ENCODE measurements at places on chromosomes 2 and 18. TPM values are rescaled to one million over a fixed set of nuclear protein-coding genes. Genes with fewer than 3 reads are reported as not detected.
A peak's percentile ranks its signal among the peaks of the same experiment; 100 is the strongest.

The ABHD1 gene
- not detected for total RNA-seq

- no peak for DNase-seq
Observed at GRCh38 chr2:7241041-7241745, 324.0 kb downstream of the RNF144A start.

GRCh38 chr18:37453752-37454151 lies 111.8 kb downstream of the CELF4 start:
- no peak for DNase-seq

DNA sequence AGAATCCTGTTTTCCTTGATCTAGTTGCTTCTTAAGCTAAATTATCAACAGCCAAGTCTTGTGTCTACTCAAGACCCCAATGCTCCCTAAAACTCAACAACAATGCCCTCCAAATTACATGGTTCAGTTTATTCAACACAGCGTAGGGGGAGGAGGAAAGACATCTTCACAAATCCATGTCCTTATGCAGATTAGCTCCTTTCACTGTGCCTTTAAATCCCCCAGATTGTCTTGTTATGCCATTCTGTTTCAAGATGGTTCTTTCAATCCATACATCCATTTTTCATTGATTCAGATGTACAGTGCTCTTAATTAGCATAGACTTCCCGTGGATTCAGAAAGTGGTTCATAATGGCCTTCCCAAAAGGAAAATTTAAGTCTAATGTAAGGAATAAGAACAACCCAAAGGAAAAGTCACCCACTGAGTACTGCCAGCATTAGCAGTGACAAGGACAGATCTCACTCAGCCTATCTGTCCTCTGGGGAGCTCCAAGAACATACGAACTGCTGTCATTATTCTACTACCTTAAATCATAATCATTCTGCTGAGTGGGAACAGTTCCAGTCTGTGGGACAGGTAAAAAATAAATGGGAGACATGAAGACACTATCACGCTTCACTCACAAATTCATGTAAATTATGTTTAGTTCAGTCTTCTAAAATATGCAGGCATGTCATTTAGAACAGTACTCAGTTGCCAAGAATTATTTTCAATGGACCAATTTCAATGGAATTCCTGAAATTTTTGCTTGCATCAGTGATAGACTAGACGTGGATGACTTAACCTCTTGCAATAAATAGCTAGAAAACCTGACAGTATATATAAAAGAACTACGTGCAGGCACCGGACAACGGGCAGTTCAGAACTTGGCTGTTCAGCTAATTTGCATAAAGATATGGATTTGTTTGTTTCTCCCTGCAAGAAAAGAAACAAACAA lies 58.9 kb upstream of the RNU4ATAC start:
- no peak for DNase-seq

DNA sequence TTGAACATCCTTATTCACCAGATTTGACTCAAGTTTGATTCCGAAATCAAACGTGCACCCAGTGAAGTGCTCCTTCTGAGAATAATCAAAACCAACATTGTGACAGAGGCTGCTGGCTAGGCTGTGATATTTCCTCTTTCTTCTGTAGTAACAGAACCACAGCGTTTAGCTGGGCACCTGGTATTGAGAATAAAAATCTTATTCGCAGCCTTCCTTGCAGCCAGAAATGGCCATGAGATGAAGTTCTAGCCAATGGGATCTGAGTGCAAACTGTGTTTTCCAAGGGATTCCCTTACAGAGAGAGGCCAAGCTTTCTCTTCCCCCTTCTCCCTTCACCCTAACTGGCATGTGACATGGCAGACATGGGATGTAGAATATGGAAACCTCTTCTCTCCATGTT lies 51.7 kb downstream of the TMEM163 start:
- no peak for DNase-seq

DNA sequence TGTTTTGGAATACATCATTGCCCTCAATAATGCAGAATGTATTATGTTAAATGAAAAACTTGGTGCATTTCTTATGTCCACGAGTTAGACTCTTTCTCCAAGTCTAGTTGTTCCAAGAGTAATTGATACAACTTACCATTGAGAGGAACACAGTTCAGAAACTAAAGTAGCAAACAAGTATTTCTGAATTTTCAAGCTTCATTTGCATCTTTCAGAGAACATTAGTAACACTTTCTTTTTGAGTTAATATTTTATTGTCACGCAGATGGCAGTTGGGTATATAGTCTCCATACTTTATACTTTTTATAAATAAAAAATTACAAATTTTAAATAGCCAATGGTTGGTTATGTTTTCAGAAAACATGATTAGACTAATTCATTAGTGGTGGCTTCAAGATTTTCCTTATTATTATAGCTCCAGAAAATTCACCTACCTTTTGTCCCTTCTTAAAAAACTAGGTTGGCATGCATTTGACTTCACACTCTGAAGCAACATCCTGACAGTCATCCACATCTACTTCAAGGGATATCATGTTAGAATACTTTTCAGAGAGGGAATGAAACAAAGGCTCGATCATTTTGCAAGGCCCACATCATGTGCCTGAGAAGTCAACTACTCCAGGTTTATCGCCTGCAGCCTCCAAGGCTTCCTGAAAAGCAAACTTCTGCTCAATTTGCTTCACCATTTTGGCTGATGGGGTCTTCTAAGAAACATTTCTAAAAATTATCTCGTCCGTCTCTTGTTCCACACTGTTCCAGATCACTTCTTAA lies 29.9 kb downstream of the LYPD6B start:
- DNase-seq = no peak

The CDKL4 gene
- 0.63 TPM for total RNA-seq

DNA sequence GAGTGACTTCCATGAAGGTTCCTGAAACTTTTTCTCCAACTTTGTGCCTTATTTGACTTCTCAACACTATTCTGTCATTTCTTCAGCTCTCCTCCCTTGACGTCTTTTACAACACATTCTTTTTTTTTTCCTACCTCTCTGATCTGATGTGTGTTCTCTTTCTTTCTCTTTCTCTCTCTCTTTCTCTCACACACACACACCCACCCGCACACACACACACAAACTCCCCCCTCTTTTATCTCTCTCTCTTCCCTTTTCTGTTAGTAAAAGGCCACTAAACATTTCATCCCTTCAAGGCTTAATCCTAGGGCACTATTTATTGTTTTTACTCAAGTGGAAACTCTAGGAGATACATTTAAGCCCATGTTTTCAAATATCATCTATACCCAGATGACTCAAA lies 107.8 kb upstream of the CNTNAP5 start:
- no peak for DNase-seq

- peak; percentile 26 for DNase-seq
Observed at GRCh38 chr2:96091711-96092572, 24.4 kb downstream of the ADRA2B start.

- DNase-seq = no peak
Observed at GRCh38 chr18:51721388-51721787, 523.9 kb upstream of the MEX3C start.

The SGPP2 gene
- 0.92 TPM for total RNA-seq

The HDLBP gene
- 258 TPM for total RNA-seq

GRCh38 chr2:867296-867695 lies 83.4 kb upstream of the SNTG2 start:
- DNase-seq = no peak

DNA sequence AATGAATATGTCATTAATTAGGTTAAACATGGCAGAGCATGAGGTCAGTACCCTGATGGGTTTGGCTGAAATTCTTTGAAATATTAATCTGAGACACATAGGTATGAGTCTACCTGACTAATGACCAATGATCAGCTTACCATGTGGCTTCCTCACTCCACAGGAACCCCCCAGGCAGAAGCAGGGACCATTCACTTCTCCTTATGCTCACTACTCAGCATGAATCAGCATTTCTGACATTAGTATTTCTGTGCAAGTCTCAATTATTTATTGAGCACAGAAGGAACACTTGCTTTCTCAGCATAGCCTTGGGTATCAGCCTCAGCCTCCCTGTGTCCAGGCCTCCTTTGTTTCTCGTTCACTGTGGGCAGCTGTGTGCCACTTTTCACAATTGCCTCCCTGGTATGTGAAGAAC lies 9.3 kb upstream of the KCNE4 start:
- peak; percentile 47 for DNase-seq

DNA sequence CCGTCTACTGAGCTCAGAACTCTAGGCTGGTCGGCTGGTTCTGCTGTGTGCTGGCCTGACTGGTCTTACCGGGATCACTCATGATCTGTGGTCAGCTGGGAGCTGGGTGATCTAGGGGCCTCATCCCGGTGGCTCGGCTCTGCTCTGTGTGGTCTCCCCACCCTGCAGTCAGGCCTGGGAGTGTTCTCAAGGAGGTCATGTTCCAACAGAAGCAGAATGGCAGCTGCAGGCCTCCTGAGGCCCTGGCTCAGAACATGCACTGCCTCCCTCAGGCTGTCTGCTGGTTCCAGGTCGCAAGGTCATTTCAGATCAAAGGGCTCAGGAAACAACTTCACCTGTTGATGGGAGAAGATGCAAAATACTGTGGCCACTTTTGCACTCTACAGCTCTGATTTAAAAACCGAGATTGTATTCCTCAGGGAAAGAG lies 81.1 kb upstream of the RFX8 start:
- DNase-seq = no peak

The FOSL2 gene
- total RNA-seq = 62.1 TPM

The CSRNP3 gene
- 2.7 TPM for total RNA-seq

Data from Daoy (cell line).